ENCODE measurements at places on chromosomes 13 and 19.

DNA sequence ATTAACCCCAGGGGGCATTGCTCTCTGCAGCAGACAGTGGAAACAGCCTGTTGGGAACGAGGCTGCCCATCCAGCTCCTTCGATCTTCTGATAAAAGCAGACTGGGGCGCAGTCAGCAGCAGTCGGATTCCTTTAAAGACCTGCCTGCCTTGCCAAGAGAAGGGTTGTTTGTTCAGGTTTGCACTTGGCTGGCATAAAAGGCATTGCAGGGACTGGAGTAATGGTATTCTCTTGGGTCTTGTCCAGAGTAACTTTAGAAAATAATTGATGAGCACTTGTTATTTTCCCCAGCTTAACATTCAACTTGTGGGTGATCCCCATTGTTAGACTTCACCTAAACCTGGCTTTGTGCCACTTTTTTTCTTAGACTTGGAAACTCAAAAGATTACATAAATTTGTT, 67.3 kb upstream of the SLC10A2 start:
- no peak for DNase-seq

- no peak for DNase-seq
Measured at GRCh38 chr13:113898391-113898790, 34.5 kb upstream of the GAS6 start.

DNA sequence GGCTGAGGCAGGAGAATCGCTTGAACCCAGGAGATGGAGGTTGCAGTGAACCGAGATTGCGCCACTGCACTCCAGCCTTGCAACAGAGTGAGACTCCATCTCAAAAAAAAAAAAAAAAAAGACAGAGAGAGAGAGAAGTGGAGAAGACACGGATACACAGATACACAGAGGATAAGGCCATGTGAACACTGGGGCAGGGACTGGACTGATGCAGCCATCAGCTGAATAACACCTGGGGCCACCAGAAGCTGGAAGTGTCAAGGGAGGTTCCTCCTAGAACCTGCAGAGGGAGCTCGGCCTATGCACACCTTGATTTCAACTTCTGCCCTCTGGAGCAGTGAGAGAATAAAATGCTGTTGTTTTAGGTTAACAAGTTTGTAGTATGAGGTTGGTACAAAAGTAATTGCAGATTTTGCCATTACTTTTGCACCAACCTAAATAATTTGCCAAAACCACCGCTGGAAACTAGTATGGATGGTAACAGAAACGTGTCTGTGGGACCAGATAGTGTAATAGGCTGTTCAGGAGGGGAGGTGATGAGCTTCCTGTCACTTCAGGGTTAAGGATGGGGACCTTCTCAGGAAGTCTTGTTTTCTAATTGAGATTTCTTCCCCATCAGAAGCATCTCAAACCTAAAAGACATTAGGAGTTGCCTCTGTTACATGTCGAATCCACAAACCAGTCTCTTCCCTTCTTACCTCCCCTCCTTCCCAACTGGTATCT, 36.4 kb upstream of the IGSF23 start:
- no peak for DNase-seq

- no peak for DNase-seq
Measured at GRCh38 chr19:8459520-8460270, 14.9 kb downstream of the HNRNPM start.

DNA sequence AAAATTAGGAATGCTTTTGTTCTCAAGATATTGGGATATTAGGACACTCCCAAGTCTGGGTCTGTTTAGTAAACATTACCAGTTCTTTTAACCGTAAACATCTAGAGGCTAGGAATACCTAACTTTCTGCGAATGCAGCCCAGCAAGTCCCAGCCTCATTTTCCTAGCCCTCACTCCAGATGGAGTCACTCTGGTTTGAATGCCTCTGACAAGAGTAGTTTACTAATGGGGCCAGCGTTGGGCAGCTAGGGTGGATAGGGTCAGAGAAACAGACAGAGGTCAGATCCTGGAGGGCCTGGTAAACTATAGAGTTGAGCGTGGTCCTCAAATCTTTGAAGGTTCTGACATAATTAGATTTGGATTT, 53.6 kb downstream of the WDFY2 start:
- DNase-seq: no peak

DNA sequence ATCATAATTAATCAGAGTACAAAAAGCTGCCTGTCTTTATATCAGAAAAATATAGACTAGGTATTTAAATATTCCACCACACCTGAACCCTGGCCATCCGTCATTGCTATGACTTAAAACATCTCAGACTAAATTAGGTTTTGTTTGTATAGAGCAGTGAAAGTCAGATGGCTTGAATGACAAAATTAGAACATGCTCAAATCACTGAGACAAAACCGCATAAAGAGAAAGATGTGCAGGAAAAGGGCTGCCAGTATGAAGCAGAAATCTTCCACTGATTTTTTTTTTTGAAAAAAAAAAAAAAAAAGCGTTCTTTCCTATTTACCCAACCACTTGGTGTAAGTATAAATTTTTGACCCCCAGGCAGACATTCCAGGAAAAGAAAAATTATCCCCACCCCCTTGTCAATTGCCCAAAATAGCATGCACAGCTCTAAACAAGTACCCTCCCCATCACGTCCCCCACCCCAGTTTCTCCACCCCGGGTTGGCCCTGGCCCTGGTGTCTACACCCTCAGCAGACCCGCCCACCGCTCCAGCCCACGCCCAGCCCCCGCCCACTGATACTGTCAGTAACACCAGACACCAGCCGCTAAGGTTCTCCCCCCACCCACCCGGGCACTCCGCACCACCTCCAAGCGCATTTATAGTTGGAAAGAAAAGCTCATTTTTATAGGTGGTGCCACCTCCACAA, 118.6 kb downstream of the URI1 start:
- no peak for DNase-seq

All from gastrocnemius medialis (tissue), 4 donors.